ENCODE measurements at places on chromosomes 2 and 18.

DNA sequence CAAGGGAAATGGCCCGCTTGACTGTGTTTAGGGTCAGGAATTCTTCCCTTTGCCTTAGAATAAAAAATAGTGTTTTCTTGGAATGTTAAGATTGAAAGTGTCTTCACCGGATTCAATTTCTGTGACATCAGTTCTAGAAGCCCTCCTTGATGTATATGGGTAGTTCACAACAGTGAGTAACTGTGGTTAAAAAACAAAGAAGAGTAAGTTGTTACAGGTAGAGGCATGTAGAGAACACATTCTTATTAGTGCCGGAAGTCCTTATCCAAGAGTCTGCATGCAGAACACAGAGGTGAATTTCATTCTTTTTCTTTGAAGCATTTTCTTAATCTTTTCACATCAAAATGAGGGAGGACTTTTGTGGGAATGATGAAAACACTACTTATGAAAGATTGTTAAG, 105.5 kb downstream of the FMNL2 start:
- DNase-seq, result no peak

DNA sequence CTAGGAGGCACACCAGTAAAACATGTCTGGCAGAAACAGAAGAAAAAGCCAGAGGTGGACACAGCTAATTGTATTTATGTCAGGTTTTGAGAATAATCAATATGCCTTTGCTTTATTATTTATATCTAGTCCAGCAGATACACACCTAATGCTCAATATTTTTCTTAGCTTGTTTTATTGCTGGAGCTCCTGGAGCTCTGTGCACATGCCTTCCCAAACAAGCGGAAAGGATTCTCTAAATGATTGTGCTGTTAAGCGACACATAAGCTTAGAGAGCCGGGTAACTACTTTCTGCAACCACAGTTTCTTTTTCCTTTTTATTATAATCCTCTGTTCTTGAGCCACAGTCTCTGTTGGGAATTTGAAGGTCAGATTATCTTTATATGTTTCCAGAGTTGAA, 177.3 kb upstream of the ST6GAL2 start:
- DNase-seq, result no peak

DNA sequence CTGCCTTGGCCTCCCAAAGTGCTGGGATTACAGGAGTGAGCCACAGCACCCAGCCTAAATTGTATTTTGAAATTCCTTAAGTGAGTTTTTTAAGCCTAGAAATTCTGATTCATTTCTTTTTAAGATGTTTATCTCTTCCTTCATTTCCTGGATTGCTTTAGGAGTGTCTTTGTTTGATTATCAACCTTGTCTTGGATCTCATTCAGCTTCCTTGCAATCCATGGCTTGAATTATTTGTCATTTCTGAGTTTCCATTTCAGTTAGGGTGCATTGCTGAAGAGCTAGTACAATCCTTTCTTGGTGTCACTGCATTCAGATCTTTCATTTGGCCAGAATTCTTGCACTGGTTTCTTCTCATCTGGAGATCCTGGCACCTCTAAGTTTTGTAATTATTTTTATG, 606.4 kb upstream of the ZNF804A start:
- no peak for DNase-seq

- no peak for DNase-seq
These were observed 102.5 kb downstream of the OLA1 start for GRCh38 chr2:174145827-174146226.

DNA sequence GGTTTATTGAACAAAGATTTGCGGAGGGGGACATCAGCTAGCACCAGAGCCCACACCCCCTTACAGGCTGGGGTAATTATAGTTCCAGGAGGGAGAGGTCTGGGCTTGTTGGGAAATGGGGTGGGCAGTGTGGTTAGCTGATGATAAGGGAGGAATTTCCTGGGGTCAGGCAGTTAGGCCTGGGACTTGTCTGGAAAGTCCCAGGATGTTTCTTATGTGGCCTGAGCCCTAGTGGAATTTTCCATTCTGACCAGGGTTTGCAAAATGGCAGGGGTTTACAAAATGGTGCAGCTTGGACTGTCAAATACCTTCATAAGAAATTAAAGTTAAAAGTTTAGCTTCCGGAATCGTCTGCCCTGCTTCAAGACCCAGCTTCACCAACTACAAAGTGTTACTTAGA, 199.1 kb downstream of the FBXO15 start:
- DNase-seq, result no peak

DNA sequence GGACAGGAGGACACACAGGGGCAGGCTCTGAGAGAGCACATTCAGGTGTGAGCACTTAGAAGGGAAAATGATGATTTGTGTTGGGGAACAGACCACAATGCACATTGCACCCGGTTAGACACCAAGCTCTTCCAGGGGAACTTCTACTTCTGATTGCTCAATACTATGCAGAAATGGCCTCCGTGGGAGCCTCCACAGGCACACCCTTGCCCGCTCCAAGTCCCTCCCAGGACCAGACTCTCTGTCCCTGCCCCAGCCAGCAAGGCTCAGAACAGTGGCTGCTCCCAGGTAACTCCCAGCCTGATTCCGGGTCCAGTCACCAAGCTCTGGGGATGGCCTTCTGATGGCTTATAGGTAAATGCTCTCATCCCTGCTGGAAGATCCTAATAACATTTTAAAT, 56.2 kb downstream of the BCL2L11 start:
- no peak for DNase-seq

DNA sequence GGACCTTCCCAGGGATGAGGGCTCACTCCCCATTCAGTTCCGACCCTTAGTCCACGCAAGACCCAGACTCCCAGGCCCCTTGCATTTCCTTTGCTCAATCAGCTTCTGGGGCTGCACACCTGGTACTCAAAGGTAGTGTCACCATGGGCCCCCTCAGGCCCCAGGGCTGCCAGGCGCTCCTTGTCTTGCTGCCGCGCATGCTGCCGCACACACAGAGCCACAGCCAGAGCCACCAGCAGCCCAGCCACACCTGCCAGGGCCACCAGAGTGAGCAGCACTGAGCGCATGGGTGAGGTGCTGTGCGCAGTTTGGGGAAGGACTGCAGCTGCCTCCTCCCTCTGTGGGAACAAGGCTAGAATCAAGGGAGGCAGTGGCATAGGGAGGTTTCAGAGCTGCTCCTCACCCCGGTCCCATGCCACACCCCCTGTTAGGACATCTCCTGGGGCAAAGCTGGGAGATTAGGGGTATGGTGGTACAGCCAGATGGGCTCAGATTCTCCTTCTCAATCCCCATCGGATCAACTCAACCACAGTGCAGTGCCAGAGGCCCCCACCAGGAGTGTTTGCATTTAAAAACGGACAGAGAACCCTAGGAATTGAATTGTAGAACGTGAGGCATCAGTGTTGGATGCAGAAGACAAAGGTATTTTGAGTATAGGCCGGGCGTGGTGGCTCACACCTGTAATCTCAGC, 11.3 kb downstream of the PTPRN start:
- DNase-seq, result no peak

GRCh38 chr2:206978746-206979145, 39.4 kb downstream of the CPO start:
- no peak for DNase-seq

DNA sequence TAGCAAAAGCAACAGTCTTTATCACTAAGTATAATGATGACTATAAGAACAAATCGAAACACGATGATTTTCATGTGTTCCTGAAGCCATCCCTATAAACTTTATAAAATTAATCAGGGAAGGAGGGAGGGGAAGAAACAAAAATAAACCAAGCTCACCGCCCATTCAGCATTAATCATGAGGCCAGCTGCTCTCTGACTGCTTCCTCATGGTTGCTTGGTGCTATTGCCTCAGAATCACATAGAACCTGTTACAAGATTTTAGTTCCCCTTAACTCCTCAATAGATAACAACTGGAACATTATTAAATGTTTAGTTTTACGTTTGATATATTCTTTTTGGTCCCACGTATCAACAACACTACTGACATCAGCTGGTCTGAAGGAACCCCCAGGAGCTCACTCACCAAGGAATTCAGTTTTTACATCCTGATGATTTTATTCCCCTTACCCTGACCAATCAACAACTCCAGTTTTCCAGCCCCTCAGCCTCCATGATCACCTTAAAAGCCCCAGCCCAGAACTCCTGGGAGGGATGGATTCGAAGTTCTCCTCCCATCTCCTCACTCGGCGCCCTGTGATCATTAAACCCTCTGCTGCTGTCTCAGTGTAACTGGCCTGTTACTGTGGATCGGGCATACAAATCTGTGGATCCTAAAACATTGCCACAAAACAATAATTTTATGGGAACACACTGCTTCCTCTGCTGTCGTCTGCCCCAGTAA, 10.6 kb upstream of the HNRNPLL start:
- DNase-seq, result no peak

- no peak for DNase-seq
These were observed 50.8 kb downstream of the GBX2 start for GRCh38 chr2:236117401-236117800.

DNA sequence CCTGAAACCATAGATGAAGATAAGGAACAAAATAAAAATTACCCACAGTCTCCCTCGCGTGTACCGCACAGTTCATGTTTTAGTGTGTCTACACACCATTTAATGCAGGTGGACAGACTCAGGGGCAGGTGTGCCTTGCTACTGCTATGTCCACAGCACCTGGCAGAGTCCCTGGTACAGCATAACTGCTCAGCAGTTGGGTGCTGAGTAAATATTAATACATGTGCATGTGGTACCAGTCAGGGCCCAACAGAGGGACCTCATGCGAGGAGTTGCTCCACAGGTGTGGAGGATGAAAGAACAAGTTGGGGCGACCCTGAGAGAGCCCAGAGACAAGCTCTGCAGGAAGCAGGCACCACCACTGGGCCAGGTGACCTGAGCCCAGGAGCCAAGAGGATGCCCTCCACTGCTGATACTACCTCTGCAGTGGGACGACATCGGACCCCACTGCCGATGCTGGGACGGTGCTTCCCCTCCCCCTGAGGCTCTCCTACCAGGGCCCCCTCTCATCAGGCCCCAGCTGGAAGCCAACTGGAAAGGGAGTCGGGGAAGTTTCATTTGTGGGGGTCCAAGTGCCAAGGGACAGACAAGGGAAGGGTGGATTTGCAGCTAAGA, 100.8 kb downstream of the NEDD4L start:
- DNase-seq, result no peak

- DNase-seq, result no peak
These were observed 1.4 kb upstream of the ZFAND2B start for GRCh38 chr2:219205165-219205538.

DNA sequence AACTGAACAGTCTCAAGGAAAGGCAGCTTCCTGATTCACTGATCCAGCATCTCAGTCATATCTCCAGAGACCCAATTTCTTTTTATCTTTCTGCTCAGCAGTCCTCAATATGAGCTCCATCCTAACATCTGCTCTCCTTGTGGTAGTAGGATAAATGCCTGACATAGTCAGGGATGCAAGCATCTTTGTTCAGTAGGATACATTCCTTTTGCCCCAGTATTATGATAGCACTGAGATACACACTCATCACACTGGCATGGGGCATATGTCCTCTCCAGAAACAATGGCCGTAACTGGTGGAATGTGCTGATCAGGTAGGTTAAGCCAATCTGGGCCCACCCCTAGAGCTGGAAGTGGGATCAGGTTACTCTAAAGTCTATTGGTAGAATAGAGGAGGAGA, 207.2 kb downstream of the ETAA1 start:
- DNase-seq, result no peak

DNA sequence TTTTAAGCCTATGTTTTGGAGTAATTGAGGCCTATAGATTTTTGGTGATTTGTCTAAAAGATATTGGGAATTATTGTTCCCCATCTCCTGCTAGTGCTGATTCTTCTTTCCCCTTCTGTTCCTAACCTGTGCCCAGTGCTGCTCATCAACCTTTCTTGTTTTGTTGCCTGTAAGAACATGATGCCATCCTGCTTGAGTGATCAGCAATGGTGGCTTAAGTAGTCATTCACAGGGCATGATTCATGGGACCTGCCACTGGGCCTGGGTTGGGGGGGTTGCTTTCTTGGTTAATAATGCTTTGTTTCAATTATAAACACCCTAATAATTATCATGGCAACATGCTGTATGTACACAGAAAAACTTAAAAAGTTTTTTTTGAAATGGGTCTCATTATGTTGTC, 562.9 kb upstream of the SETBP1 start:
- no peak for DNase-seq

- peak; percentile 32 for DNase-seq
These were observed 34.9 kb downstream of the RAB10 start for GRCh38 chr2:26068602-26069298.

- DNase-seq, result peak; percentile 13
These were observed 1.3 kb upstream of the ANKRD12 start for GRCh38 chr18:9135081-9135911.

GRCh38 chr2:100878000-100878791, 58.3 kb downstream of the NPAS2 start:
- DNase-seq, result no peak

- DNase-seq, result no peak
These were observed 417.0 kb downstream of the EIPR1 start for GRCh38 chr2:2960441-2961133.

DNA sequence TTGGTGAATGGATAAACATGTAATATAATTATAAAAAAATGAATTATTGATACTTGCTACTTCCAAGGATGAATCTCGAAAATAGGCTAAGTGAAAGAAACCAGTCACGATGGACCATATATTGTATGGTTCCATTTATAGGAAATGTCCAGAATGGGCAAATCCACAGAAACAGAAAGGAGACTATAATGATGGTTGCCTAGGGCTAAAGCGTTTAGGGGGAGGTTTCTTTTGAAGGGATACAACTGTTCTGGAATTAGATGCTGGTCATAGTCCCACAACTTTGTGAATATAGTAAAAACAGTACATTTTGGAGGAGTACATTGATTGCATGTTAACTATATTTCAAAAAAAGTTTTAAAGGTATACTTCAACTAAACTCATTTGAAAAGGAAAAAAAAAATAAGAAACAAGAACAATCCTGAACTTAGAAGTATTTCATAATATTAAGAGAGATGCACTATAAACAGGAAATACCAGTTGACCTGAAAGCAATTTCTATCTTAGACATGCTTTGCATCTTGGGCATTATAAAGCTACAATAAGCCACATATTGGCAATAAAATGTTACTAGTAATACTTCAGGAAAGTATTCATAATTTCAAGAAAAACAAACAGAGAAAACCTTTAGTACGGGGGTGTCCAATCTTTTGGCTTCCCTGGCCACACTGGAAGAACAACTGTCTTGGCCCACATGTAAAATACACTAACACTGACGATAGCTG, 130.0 kb downstream of the C2orf74 start:
- no peak for DNase-seq

DNA sequence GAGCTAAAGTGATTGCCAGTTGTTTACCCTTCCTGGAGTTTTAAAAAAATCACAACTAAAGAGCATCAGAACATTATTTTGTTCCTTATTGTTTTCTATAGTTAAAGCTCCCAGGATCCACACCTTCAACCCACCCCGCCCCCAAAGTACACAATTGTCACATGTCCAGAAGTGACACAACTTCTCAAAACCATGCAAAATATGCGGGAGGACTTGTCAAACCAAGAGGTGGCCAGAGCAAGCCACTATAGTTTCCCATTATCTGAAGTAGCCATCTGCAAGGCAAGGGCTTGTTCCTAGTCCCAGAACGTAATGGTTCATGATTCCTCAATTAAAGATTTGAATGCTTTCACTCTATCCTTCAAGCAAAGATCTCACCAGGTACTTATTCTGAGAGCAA, 9.9 kb upstream of the INO80C start:
- DNase-seq, result no peak

GRCh38 chr2:149027590-149028250, 10.8 kb upstream of the LYPD6B start:
- DNase-seq, result no peak

All from DMS 273 treated with DMSO at 0.1 percent for 48 hours (cell line).